Stimulated activated CD4-positive, alpha-beta T cell treated with anti-CD3 and anti-CD28 coated beads, Interleukin-1b, Interleukin-23, amount 100 ng/mL, for 1 hour (primary cell): ENCODE measurements at places on chromosomes 4 and X.

- no peak for DNase-seq
Observed at GRCh38 chr4:38788317-38788716, 5.5 kb upstream of the TLR10 start.

- DNase-seq: no peak
Observed at GRCh38 chrX:136146614-136147314, 569 bp upstream of the FHL1 start.

DNA sequence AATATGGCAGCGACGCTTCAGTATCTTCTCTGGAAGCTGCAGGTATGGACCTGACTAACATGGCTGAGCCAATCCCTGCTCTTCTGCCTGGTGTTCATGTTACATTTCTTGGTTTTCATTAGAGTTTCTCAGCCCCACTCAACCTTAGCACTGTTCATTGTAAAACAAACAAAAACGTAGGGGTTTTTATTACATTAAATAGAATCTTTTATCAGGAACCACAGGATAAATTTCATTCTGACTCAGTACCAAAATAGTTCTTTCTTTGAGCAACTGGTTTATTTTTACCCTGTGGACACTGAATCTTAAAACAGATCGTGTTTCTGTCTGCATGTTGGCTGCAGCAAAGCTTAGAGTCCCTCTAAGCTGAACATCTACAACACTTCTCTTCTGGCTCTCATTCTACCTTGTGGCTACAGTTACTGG lies 27.1 kb downstream of the FHIP1A start:
- no peak for DNase-seq

GRCh38 chrX:18146954-18147353 lies 73.7 kb downstream of the BEND2 start:
- no peak for DNase-seq
